HAP-1 (cell line): ENCODE measurements at places on chromosomes 13 and 19.

GRCh38 chr13:50345804-50346203 is 330.6 kb downstream of the KCNRG start:
- DNase-seq = no peak

- no peak for DNase-seq
Observed at GRCh38 chr13:45055198-45055901, 65.0 kb upstream of the GTF2F2 start.

GRCh38 chr19:5800361-5801270 is 4.3 kb upstream of the NRTN start:
- DNase-seq = no peak

DNA sequence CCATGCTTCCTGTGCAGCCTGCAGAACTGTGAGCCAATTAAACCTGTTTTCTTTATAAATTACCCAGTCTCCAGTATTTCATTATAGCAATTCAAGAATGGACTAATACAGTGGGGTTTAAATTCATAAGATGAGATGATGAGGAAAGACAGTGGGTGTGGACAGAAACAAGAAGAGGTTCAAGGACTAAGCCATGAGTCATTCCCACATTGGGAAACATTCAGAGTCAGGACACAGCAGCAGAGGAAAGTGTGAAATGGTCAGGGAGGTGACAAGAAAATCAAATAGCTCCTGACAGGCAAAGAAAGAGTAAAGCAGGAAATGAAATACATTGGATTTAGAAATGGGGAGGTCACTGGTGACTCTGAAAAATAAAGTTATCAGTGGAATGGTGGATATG is 9.1 kb downstream of the ZNF841 start:
- no peak for DNase-seq

DNA sequence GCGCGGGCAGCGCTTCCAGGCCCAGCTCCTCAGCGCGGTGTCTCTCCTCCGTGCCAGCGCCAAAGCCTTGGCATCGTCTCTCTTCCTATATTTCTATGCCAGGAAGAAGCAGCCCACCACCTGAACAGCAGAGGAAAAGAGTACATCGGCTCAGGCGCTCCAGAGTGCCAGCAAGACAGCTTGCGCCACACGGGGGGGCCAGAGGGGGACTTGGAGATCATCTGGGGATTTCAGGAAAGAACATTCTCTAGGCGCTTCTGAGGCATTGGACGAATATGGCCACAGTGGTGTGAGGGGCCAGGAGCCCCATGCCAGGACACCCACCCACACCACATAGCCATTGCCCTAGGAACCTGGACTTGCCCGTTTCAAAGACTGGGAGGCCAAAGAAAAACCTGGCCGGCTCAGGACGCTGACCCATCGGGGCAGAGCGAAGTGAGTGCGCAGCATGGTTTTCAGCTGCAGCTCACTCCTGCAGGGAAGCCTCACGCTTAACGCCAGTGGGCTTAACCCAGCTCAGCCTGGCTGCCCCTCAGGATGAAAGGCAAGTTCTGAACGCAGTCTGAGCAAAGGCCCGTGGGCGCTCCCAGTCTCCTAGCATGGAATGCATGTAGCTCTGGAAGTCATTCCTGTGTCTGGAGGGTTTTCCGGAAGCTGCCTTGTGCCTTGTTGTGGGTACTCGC is 62.1 kb downstream of the GGACT start:
- DNase-seq = no peak

GRCh38 chr13:35621989-35622388 is 145.5 kb upstream of the MAB21L1 start:
- no peak for DNase-seq

- peak; percentile 94 for DNase-seq
Observed at GRCh38 chr13:99200432-99201167, at the start of gene UBAC2. TSS of gene UBAC2 (plus strand) at chr13:99200854. CDS start at chr13:99200909, 55 bp downstream.

- no peak for DNase-seq
Observed at GRCh38 chr13:114226088-114226487, 8.6 kb upstream of the CDC16 start.

- peak; percentile 50 for DNase-seq
Observed at GRCh38 chr19:18450931-18451836, 13.3 kb upstream of the ISYNA1 start.

DNA sequence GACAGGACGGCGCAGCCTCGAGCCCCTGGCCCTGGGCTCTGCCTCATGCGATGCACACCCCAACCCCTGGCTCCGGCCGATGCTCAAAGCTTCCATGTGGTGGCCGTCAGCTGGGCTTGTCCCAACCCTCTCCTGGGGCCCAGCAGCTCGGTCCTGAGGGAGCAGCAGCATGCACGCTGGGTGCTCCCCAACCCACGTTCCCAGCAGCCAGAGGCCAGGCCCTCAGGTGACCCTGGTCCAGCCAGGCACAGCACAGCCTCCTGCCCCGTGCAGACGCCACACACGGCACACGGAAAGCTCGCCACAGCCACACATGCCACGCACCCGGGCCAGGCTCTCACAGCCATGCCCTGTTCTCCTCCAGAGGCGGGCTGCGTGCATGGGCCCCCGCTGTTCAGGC is 60.7 kb downstream of the IER2 start:
- DNase-seq = no peak

GRCh38 chr13:25860862-25861261 is 191.0 kb downstream of the SHISA2 start:
- DNase-seq = no peak

GRCh38 chr13:93399212-93399611 is 172.6 kb downstream of the GPC6 start:
- DNase-seq = no peak

DNA sequence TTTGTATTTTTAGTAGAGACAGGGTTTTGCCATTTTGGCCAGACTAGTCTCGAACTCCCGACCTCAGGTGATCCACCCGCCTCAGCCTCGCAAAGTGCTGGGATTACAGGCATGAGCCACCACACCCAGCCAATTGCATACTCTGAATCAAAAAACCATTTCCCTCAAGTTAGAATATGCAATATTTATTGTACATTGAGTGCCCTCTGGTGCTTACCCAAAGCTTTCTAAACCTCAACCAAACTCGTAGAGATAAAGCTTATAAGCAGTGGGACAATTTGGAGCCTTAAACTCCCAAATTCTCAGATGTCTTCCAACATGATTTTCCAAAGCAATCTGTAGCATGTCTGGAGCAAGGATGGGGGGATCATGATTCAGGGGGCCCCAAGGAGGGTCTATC is 22.4 kb downstream of the RFXAP start:
- no peak for DNase-seq

GRCh38 chr13:75079226-75079625 is 402.7 kb downstream of the TBC1D4 start:
- DNase-seq = no peak

- DNase-seq = no peak
Observed at GRCh38 chr13:50650592-50651504, 192.6 kb downstream of the DLEU7 start.

DNA sequence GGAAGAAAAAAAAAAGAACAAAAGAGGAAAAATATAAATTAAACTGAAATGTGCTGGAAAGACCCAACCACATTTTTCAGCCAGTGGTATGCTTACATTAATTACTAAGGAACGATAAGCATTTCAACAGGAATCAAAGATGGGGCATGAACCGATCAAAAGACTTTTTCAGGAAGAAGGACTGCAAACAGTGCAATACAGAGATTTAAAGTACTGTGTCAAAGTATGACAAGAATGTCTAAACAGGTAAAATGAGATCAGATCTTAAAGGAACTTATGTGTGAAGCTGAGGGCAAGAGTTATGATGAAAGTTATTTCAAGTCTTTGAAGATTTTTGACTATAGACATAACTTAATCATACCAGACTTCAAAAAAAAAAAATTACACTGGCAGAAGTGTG is 1761.8 kb downstream of the SLITRK5 start:
- DNase-seq = no peak

- DNase-seq = no peak
Observed at GRCh38 chr19:1163934-1164683, 10.0 kb downstream of the SBNO2 start.

GRCh38 chr13:34833562-34834182 is 108.4 kb upstream of the NBEA start:
- DNase-seq = peak; percentile 24

DNA sequence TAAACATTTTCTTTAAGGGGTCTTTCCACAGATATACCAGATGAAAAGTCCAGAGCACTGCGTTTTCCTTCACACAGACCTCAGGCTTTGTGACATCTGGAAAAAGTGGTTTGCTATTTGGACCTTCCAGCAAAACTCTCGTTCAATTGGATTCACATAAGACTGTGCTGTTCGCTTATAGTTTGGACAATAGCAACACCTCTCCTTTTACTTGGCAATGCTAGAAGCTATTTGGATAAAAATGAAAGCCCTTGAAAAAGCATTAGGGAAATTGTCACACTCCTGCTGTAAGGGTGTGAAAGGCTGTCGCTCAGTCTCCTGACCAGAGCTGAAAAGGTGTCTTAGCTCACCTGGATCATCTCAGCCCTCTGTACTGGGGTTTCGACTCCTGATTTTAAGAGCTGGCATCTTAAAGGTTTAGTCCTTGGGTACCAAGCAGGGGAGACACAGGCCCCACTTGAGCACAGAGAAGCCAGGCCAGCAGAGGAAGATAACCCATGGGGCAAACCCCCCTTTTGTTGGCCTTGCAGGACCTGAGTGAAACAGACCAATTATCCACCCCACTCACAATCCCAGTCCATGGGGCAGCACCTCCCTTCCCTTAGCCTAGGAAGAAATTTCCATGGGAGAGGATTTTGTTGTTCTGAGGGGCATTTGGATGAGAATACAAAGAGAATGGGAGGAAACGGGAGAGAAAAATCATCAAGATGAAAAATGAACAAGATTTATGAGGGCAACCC is 257.6 kb downstream of the DLEU7 start:
- no peak for DNase-seq

- DNase-seq = peak; percentile 43
Observed at GRCh38 chr13:94967183-94968039, 255.1 kb upstream of the SOX21 start.

DNA sequence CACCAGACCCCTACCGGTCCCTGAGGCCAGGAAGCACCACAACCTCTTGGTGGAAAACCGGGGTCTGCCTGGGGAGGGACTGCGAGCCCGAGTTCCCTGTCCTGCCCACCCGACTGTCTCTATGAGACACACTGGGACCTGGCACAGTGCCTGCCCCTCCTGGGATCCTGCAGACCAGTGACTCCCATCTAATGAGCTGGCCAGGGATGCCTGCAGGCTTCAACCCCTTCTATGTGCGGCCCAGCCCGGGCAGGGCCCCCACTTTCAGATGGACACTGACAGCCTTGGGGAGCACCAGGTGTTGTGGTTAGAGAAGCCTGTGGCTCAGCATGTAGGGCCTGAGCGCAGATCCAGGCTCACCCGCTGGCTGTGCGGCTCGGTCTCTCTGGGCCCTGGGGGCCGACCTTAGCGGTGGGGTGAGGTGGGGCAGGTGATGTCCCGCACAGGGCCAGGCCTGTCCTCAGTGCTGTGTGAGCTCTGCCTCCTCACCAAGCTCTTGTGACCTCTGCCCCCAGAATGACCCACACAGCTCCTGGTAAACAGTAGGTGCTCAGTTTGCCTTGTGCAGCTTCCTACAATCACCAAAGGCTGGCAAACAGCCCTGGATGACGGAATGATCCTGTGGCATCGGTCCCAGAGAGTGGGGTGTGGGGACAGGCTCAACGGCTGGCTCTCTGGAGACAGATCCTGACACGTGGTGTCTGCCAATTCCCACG is 17.9 kb upstream of the CACTIN start:
- no peak for DNase-seq

GRCh38 chr13:44396701-44397580 is 23.3 kb downstream of the SERP2 start:
- DNase-seq = no peak

GRCh38 chr19:51148580-51148979 is 6.5 kb downstream of the SIGLEC7 start:
- DNase-seq = no peak

DNA sequence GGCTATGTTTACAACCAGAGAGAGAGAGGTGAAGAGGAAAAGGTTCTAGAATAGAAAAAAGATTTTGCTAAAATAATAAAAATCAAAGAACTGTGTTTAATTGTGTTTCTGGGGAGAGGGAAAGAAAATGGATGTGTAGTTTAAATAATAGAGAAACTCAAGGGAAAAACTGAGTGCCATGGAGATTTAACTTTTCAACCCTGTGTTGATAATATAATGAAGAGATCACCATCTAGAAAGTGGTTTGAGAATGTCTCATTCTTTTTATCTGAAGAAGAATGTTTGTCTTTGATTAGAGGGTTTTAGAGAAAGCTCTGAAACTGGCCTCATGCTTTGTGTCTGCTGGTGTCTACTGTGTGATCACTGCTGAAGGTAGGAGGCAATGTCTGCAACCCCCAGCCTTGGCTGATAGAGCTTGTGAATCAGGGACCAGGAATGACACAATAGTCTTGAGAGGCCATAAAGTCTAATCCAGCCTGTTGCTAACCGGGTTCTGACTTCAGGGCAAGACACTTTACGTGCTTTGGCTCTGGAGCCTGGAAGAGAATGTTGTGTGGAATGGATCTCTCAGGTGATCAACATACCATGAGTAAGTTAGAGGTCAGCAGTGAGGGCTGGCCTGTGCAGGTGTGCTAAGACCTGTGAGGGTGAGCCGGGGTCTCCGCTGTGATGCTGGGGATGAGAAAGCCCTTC is 5.4 kb downstream of the COL4A2 start:
- DNase-seq = no peak

DNA sequence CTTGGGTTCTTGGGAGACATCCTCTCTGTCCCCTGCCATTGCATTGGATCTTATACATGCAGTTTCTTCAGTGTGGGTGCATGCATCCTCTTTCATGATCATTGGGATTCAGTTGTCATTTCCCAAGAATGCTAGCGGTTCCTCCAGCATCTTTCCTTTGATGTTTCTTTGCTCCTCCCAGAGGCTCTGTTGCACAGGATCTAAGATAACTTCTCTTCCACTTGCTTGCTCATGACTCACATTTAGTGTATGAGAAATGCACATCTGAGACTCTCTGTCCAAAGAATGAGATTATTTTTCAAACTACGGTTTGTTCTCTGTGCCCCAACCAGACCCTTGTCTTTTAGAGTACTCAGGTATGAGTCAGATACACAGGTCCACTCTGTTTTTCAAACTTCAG is 197.1 kb downstream of the NDFIP2 start:
- no peak for DNase-seq

- no peak for DNase-seq
Observed at GRCh38 chr13:87680298-87680697, 9.1 kb downstream of the SLITRK5 start.

GRCh38 chr13:91661692-91662490 is 263.5 kb downstream of the GPC5 start:
- DNase-seq = no peak
